ENCODE measurements at places on chromosomes 16 and 17.
A peak's percentile ranks its signal among the peaks of the same experiment; 100 is the strongest.

DNA sequence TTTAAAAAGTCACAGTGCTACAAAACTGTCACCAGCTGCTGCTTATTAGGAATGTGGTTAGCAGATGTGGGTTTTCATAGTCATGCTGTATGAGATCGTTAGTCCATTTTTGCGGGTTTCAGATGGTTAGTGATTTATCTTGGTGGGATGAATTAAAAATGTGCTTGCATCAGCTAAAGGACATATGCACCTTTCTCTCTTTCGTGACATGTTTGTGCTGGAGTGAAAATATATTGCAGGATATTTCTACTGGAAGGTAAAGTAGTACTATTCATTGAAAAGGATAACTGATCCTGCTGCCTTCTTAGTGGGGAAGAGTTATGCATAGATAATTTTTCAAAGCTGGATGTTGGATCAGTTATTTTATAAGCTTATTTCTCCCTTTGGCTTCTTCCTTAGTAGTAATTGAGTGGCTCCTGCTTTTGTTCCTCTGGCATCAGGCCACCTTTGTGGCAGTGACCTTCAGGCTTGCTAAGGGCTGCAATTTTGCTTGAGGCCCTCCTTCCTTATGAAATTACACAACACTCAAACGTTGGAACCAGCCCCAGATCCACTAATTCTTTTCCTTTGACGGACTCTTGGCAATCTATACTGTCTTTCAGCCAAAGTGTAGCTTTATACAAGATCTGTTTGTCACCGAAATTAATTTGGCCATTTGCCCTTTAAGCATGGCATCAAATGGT, 7.5 kb upstream of the SNTB2 start:
- no peak for DNase-seq

GRCh38 chr17:82647593-82648164, 565 bp downstream of the WDR45B start:
- DNase-seq: peak; percentile 22

GRCh38 chr17:40329839-40330794, 21.1 kb downstream of the RARA start:
- no peak for DNase-seq

GRCh38 chr16:57062329-57062728, 30.1 kb upstream of the CPNE2 start:
- DNase-seq: no peak

GRCh38 chr17:37792787-37793186, 47.9 kb upstream of the HNF1B start:
- DNase-seq: no peak

GRCh38 chr17:11278186-11278991, 37.4 kb downstream of the SHISA6 start:
- DNase-seq: no peak

DNA sequence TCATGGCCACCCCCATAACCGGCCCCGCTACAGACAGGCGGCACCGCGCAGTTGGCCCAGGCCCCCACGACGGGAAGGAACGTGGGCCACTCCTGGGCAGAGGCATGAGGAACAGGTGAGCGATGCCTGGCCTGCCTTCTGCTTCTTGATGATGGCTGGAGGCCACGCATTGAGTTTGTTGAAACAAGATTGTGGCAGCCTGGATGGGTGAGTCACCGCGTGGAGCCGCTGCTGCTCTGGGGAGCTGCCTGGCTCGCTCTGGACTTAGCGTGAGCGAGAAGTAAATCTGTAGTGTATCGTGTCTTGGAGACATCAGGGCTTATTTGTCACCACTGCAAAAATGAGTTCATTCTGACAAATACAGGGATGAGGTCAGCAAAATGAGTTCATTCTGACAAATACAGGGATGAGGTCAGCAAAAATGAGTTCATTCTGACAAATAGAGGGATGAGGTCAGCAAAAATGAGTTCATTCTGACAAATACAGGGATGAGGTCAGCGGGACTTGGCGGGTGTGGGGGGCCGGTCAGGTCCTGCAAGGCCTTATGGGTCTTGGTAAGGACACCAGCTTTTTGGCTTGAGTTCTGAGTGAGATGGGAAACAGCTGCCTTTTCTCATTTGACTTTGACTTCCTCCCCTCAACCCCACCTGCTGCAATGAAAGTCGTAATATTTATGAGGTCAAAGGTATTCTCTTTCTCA, 93.0 kb downstream of the SEC14L1 start:
- no peak for DNase-seq

DNA sequence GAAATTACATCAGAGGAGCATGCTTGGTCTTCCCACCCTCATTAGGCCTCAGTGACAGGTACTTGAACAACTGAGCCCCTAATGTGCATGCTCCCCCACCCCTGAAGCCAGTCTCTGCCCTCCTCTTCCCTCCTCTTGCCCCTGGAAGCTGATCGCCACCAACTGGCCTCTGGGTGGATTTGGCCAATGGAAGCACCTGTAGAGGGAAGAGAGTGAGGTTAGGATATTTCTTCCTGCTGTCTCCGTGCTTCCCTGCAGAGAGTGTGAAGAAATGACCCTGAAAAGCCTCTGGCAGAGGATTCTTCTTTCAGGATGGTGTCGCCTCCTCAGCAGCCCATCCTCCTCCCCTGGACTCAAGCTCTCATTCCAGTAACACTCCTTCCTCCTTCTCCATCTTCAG, 5.9 kb upstream of the CBLN1 start:
- no peak for DNase-seq

GRCh38 chr16:35862242-35862641, 2402.8 kb downstream of the TP53TG3F start:
- DNase-seq: no peak

DNA sequence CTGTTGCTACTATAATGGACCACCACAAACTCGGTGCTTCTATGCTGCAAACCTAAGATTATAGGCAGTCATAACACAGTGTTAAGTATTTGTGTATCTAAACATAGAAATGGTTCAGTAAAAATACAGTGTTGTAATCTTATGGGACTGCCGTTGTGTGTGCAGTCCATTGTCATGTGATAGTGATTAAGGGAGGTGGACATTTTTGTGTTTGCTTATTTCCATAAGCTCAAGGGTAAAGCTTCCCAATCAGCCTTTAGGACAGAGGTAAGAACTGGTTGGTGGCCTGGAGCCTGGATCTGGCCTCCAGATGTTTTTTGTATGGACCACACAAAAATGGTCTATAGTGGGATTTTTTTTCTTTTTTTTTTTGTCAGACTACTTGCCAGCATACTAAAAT, 29.9 kb downstream of the WWOX start:
- DNase-seq: no peak

- no peak for DNase-seq
These were observed 75.6 kb downstream of the SPECC1 start for GRCh38 chr17:20084621-20085282.

GRCh38 chr17:76123749-76124581, 17.1 kb downstream of the FOXJ1 start:
- no peak for DNase-seq

GRCh38 chr17:77127735-77128361, 12.9 kb upstream of the SEC14L1 start:
- peak; percentile 7 for DNase-seq

GRCh38 chr16:58418601-58419000, 26.3 kb downstream of the GINS3 start:
- DNase-seq: no peak

GRCh38 chr17:50570528-50570927, 10.0 kb downstream of the CACNA1G start:
- DNase-seq: no peak

- DNase-seq: no peak
These were observed 22.9 kb upstream of the C16orf87 start for GRCh38 chr16:46853713-46854443.

DNA sequence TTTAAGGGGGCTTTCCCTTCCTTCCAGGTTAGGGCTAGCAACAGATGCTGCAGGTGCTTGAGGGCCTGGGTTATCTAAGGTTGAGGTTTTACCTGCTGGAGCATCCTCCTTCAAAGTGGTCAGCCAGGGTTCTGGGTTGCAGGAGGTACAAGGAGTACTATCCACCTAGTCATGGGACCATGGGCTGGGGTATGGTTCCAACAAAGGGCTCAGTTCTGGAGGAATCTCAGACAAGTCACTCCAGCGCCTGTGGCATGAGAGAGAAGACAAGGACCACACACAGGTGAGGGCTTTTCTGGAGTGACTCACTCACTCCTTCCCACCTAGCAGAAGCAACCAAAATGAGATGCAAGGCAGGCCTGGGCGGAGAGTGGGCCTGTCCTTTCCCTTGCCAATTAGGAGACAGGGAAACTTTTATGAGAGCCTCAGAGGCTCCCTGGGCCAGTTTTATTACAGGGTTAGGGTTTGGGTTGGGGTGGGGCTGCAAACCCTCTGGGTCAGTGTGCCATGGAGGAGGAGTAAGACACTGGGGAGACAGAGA, 2.2 kb downstream of the MYO19 start:
- DNase-seq: no peak

DNA sequence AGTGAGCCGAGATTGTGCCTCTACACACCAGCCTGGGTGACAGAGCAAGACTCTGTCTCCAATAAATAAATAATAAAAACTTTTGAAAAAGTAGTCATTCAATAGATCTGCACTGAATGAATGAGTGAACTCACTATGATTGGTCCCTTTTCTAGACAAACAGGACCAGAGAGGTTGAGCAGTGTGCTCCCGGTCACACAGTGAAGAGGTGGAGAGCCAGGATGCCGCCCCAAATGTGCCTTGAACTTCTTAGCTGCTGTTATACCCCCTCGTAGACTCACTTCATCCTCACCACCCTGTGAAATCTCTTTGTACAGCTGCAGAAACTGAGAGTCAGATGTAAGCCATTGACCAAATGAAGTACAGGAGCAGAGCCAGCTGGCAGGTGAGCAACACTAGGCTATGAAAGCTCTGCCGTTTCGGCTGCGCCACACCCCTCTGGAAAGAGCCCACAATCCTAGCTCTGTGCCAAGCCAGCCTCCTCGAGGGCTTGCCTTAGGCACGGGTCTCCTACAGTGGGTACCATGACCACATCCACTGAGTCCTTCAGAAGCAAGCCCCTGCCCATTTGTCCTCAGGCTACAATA, 7.8 kb upstream of the KIAA0513 start:
- DNase-seq: no peak

DNA sequence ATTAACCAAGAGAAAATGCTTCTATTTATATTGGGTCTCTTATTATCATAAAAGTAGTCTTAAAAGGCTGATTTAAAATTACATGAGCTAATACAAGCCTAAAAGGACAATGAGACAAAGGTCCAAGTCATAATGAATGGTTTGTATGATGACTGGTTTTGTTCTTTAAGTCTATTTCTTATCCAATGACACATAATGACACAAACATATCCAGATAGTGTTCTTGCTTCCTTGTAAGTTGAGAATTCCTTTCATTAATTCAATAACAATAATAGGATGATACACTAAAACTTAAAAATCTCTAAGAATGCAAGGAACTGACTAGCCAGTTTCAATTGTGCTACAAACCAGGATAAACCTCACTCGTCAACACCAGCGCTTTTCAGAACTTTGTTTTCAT, 244.1 kb downstream of the CEP112 start:
- DNase-seq: no peak

- DNase-seq: no peak
These were observed 122.2 kb downstream of the SMG6 start for GRCh38 chr17:2181206-2181896.

DNA sequence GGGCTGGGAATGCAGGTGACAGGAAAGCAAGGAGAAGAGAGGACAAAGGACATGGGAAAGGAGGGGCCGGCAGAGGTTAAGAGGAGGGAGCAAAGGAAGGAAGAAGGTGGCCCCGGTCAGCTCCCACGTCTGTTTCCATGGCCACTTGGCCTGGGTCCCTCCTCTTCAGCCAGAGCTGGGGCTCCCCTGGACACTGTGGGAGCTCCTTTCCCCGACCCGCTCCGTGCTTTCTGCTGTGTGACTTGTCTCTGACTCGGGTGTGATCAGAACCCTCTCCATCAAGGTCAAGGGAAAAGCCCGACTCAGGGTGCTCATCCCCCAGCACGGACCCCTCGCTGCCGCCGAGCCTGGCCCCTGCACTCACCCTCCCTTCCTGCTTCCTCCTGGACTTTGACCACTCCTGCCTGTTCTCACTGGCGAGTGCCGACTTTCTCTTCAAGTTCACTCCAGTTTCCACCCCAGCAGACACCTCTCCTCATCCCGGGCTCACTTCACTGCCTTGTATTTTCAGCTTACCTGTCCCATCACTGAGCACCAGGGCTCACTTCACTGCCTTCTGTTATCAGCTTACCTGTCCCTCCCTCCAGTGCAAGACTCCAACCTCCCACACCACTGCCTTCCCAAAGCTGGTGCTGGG, 61.2 kb downstream of the MEAK7 start:
- no peak for DNase-seq

DNA sequence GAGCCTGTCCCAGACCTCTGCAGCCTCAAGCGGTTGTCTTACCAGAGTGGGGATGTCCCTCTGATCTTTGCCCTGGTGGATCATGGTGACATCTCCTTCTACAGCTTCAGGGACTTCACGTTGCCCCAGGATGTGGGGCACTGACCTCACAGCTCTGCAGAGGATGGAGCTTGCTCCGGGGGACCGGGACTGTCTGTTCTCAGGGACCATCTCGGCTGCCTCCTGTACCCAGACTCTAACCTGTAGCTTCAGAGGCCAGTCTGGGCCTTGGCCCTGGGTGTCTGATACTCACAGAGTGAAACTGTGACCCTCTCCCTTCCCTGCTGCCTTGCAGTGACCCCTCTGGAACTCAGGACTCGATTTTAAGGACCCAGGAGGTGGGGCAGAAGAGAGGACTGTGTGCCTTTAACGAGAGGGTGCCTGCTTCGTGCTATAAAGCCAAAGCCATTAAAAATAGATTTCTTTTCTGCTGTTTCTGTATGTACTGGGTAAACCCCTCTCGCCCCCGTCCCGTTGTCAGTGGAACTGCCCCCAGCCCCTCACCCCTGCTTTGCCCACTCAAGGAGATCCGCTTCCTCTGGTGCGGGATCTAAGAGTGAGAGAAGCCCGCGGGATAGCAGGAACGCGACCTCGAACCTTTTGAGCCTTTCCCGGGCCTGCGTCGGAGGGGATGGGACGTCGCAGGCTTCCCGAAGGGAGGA, 1.1 kb upstream of the LLGL2 start:
- DNase-seq: no peak

DNA sequence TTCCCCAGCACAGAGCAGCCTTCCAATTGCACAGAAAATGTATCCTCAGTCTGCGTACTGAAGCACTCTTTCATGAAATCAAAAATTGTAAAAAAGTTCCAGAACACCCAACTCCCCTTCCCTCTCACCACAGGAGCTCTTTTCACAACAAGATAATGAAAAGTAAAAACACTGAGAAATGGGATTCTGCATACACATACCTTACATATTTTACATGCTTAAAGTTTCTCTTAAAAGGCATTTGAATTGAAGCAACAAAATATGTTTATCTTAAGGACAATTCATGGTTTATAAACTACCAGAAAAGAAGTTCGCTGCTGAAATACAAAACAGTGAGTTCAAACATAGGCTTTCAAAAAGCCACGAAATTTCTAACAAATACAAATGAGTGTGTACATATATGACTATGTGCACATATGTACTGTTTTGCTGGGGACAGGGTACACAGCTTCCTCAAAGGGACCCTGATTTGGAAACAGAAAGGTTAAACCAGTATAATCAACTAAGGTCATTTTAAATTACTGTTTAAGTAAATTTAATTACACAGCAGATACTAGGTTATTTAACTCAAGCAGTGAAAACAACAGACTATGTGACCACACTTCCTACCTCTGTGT, 33.8 kb downstream of the COG1 start:
- DNase-seq: no peak

- DNase-seq: no peak
These were observed 7.9 kb upstream of the NAGPA start for GRCh38 chr16:5041600-5042133.

- DNase-seq: no peak
These were observed 18.4 kb upstream of the EXOC7 start for GRCh38 chr17:76121932-76122430.
